ENCODE measurements at places on chromosomes 4 and X. TPM values are rescaled to one million over a fixed set of nuclear protein-coding genes. Genes with fewer than 3 reads are reported as not detected.

FHIP1A gene
- 0.45 TPM for total RNA-seq

CLDN34 gene
- total RNA-seq: not detected

TIGD4 gene
- 0.31 TPM for total RNA-seq

HSFX4 gene
- total RNA-seq: not detected

GABRQ gene
- not detected for total RNA-seq

DDX3X gene
- total RNA-seq: 216 TPM

SSX2 gene
- not detected for total RNA-seq

PDCL2 gene
- total RNA-seq: not detected

ARSJ gene
- total RNA-seq: not detected

F9 gene
- total RNA-seq: not detected

ERAS gene
- total RNA-seq: not detected

GALNTL6 gene
- not detected for total RNA-seq

CENPI gene
- total RNA-seq: 21.1 TPM

TSR2 gene
- 24.1 TPM for total RNA-seq

- no peak for DNase-seq
These were observed 201.8 kb downstream of the SOWAHB start for GRCh38 chr4:76696109-76696508.

DNA sequence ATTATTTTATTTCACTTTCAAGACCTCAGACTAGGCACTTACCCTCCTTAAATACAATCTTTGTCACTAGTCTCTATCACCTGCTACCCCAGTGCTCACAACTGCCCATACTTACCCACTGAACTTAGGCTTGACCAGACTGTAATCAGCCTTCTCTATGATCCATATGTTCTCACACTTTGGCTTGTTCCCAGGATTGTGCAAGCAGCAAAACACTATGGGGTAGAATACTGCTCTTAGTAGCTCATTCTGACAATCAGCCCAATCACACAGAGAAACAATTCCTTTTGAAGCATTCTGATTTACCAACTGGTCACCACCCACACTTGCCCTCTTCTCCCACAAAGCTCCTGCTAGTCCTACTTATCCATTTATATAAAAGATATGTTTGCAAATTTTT is 878.3 kb downstream of the FSTL5 start:
- no peak for DNase-seq

- no peak for DNase-seq
These were observed 39.2 kb upstream of the HMX1 start for GRCh38 chr4:8910822-8911315.

DNA sequence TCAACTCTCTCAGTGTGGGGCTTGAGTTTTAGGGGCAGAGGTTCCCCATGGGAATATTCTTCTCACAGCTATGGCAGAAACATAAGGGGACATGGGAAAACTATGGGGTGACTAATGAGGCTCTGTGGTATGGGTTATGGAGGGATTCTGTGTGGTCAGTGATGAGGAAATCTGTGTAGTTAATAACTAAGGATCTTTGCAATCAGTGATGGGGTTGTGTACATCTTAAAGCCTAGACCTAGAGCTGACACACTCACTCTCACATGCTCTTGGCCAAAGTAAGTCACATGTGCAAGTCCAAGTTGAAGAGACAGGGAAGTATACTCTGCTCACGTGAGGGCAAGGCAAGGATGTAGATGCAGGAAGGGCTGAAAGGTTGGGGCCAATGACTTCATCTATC is 86.4 kb upstream of the UXT start:
- no peak for DNase-seq

DNA sequence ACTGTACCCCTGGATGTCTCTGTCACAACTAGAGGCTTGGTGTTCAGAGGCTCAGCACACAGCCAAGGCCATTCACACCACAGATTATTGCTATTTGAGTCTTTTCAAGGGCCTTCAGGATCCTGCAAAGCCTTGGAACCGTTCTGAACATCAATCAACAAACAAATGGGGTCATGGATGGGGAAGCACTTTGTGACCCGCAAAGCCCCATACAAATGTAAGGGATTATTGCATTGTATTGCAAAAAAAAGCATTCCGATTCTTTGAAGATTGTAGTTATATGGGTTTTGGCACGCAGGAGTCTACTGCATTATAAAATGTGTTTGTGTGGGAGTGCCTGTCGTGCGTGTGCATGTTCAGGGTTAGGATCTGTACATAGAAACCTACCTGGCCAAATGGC is 17.3 kb upstream of the BCORL1 start:
- DNase-seq: no peak

DNA sequence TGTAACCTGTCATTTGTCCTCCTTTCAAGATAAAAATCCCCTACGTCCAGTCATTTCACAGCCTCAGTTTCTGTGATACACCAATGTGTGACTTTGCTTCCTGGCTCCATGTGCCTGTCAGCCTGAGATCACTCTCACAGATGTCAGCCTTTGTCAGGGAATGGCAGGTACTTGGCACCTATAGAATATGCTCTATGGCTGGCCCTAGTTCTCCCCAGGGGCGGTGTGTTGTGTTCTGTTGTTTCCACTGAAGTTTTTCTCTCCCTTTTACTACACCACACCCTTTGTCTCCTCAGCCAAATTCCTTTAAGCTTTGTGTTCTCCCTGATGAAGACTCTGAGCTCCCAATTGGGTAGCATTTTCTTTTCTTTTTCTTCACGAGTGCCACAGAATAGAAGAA is 81.7 kb downstream of the ALPK1 start:
- DNase-seq: no peak

DNA sequence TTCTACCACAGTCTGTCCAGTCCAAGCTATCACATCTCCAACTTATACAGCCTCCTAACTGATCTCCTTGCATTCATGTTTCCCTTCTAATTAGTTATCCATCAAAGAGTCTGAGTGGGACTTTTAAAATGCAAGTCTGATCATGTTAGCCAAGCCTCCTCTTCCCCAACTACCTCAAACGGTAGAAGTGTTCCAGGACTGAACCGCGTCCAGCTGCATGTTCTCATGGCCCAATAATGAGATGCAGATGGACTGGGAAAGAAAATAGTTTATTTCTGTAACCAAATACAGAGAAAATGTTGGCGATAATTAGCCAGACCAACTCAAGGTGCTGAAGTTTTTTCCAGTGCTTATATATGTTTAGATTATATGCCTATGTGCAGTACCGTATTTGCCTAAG is 46.6 kb upstream of the PPP1R2C start:
- DNase-seq: no peak

DNA sequence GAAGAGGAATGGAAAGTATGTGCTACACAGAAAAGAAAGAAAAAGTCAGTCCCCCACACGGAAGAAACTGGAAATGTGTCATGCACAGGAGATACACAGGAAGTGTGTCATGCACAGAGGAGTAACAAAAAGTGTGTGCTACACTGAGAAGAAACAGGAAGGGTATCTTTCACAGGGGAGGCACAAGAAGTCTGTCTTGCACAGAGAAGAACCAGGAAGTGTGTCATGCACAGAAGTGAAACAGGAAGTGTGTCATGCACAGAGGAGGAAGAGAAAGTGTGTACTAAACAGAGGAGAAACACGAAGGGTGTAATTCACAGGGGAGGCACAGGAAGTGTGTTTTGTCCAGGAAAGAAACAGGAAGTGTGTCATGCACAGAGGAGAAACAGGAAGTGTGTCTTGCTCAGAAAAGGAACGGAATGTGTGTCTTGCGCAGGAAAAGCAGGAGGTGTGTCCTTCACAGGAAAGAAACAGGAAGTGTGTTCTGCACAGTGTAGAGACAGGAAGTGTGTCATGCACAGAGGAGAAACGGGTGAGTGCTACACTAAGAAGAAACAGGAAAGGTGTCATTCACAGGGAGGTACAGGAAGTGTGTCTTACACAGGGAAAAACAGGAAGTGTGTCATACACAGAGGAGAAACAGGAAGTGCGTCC is 527.2 kb upstream of the PRKX start:
- DNase-seq: no peak

DNA sequence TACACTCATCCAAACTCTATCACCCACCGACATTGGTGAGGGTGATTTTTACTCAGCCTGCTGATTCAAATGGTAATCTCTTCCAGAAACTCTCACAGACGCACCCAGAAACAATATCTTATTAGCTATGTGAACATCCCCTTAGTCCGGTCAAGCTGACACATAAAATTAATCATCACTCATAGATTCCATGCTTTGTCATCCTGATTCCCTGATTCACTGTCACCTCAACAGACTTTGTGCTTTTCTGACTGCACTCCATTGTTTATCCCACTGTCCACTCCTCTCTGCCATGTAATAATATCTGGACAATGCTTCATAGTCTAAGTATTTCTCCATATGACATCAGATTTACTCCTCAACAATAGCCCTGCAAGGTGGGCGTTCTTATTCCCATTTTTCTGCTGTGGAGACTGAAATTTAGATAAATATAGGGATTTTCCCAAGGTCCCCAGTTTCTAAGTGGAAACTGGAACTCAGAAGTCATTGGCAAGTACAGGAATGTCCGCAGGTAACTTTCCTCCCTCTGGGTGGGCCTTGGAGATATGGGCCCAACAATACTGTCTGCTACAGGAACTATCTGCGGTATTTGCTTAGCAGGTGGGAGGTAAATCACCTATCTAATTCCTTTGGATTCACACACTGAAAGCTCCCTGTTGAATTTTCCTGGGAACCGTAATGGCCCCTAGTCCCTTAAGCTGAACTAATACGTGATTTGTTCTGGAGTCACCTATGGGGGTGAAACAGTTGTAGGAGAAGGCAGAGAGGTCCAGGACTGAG is 228.6 kb upstream of the BCOR start:
- DNase-seq: no peak

DNA sequence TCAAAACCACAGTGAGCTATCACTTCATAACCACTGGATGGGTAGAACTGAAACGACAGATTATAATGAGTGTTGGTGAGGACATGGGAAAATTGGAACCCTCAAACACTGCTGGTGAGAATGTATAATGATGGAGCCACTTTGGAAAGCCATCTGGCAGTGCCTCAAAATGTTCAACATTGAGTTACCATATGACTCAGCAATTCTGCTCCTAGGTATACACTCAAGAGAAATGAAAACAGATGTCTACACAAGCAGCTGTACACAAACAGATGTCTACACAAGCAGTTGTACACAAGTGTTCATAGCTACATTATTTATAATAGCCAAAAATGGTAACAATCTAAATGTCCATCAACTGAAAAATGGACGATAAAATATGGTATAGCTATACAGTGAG is 143.9 kb downstream of the PDGFRA start:
- DNase-seq: no peak

GRCh38 chrX:12332786-12333347 is 194.6 kb downstream of the FRMPD4 start:
- DNase-seq: no peak

- DNase-seq: no peak
These were observed 30.3 kb downstream of the AMMECR1 start for GRCh38 chrX:110287605-110288004.

- peak; percentile 85 for DNase-seq
These were observed 10.2 kb upstream of the DLG3 start for GRCh38 chrX:70434352-70434866.

DNA sequence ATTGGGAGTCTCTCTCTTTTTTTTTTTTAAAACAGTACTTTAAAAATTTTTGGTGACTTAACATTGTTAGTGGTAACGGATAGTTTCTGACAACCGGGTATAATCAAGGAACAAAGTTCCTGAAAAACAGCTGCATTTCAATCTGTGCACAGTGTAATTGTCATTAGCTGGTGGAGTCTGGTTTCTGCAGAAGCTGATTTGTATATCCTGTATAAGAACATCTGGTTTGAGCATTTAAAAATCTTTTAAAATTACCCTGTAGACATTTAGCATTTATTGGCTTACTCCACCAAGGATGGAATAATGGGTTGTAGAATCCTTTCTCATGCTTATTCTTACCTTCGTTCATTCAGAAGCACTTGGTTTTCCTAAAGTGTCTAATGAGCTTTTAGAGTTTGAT is 11.2 kb downstream of the JADE1 start:
- no peak for DNase-seq

- no peak for DNase-seq
These were observed 1137.6 kb downstream of the C4orf33 start for GRCh38 chr4:130233377-130234047.

DNA sequence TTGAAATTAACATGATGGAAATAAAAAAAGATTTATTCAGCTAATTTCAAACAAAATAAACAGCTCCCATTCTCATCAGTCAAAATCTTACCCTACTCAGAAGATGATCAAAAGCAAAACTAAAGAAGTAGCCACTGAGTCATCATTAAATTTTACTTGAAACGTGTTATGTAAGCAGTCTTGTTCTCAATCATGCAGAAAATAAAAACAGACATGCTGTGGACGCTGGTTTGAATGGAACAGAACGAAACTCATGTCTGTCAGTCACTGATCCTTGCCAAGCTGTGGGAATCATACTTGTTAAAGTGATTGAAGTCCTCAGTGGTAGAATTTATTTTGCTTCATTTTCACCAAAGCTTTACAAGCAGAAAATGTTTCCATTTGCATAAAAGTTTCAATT is 77.2 kb upstream of the TLR3 start:
- DNase-seq: no peak

- DNase-seq: peak; percentile 47
These were observed 13.1 kb upstream of the G3BP2 start for GRCh38 chr4:75686346-75686745.

DNA sequence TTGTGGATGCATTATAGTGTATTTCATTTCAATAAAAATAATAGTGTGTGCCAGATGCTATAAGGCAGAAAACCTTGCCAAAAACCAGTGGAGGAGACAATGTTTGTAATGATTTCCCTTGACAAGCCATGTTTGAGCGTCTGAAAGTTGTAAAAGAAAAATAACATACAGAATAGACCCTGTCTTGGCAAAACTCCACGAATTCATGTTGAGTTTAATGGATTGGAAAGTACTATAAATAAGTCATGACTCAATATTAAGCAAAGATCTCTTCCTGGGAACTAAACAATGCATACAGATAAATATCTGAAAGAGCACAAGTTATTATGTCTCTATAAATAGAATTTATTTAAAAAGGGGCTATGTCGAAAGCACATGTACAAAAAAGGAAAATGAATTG is 543.5 kb downstream of the GABRG1 start:
- no peak for DNase-seq

Measured in activated CD4-positive, alpha-beta memory T cell treated with anti-CD3 and anti-CD28 coated beads for 36 hours (primary cell).